ENCODE measurements at places on chromosomes 4 and X. TPM values are rescaled to one million over a fixed set of nuclear protein-coding genes. Genes with fewer than 3 reads are reported as not detected.

HELT gene
- total RNA-seq, result not detected

PRR32 gene
- 9.7 TPM for total RNA-seq

TAF7L gene
- 0.18 TPM for total RNA-seq

FGFBP1 gene
- total RNA-seq, result 0.12 TPM

CFAP99 gene
- total RNA-seq, result 0.41 TPM

MEPE gene
- total RNA-seq, result not detected

IL15 gene
- total RNA-seq, result 4.0 TPM

HELQ gene
- total RNA-seq, result 20.7 TPM

DOCK11 gene
- total RNA-seq, result 22.5 TPM

ARMCX6 gene
- 43.2 TPM for total RNA-seq

SULT1B1 gene
- total RNA-seq, result 1.6 TPM

IGSF1 gene
- total RNA-seq, result 9.3 TPM

SH2D1A gene
- 0.47 TPM for total RNA-seq
